ENCODE measurements at places on chromosomes 7 and 10.
A peak's percentile ranks its signal among the peaks of the same experiment; 100 is the strongest.

- DNase-seq = peak; percentile 4
These were observed 141.2 kb downstream of the MLLT10 start for GRCh38 chr10:21675157-21675796.

DNA sequence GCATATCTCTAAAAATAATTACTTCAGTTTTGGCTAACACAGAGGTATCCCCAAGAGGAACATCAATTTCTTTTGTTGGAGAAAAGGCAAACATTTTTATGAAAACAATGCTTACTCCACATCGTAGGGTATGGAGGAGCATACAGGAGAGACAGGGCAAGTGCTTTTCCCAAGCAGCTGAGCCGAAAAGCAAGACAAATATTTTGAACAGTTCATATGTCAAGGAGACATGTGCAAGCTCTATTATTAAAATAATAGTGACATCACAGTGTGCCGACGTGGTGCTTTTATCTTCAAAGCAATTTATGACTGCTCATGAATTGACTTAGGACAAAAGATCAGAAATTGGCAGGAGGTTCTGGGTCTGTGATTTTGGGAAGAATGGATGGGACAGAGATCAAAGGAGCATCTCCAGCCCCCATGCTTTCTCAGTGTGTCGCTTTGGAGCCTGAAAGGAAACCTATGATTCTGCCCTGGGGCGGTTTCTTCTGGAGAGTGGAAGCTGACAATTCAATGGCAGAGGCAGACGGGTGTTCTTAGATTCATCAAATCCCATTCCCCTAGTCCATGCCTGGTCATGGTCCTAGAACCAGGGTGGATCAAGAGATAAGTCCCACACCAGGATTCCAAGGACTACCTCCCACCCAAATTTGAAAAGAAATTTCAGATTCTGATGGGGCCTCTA lies 97.1 kb downstream of the JCAD start:
- no peak for DNase-seq

- no peak for DNase-seq
These were observed 233.8 kb downstream of the C7orf25 start for GRCh38 chr7:42677751-42678699.

GRCh38 chr7:157011333-157012112 lies 1.1 kb upstream of the MNX1 start:
- DNase-seq = no peak

GRCh38 chr10:102769375-102770107 lies 25.8 kb downstream of the WBP1L start:
- no peak for DNase-seq

DNA sequence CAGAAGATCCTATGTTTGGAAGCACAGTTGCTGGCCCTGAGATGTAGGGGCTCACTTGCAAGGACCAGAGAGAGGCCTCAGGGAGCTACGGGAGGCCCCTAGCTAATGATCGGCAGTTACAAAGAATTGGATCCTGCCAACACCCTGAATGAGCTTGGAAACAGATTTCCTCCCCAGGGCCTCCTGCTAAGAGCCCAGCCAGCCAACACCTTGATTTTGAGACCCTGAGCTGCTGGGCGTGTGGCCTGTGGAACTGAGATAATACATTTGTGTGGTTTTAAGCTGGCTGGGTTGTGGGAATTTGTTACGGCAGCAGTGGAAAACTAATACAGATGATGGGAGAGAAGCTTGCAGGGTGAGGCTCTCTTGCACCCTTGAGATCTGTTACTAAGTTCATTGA lies 3.9 kb downstream of the DOCK1 start:
- DNase-seq = no peak

- DNase-seq = no peak
These were observed 35.5 kb upstream of the DGKI start for GRCh38 chr7:137882261-137882668.

- no peak for DNase-seq
These were observed 213.6 kb upstream of the TBX20 start for GRCh38 chr7:35467456-35467978.

GRCh38 chr7:41163991-41164390 lies 538.9 kb downstream of the INHBA start:
- DNase-seq = no peak

DNA sequence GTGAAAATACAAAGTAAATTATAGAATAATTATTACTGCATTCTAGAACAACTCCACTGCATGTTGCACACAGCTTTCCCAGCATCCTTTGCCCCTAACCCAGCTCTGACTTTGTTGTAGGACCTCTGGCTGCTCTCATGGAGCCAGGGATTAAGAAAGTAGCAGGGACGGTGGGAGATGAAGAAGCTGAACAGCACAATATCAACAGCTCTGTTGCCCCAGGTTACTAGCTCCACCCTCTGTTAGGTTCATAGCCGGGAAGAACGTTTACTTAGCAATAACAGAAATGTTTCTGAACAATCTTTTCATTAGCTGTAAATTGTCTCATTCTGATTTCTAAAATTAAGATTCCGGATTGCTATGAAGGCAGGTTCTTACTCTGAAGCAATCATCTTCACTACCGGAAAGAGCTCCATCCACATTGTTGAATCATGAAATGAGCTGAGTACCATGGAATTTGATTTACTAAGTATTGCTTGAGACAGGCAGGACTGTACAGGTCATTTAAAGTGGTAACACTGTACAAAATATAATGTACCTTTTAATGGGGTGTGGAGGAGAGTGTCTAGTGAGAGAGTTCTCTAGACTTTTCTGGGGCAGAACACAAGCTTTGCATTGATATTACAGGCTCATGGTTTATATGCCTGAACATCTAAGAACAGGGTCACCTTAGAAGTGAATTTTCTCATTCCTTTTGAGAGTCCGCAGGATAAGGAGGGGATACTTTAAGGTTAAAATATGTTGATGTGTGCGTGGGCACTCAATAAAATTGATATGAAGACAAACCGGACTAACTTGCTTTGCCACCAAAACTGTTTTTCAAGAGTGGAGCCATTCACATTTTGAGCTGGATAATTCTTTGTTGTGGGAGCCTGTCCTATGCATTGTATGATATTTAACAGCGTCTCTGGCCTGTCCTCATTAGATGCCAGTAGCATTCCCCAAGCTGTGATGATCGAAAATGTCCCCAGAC lies 20.8 kb upstream of the RAB18 start:
- no peak for DNase-seq

DNA sequence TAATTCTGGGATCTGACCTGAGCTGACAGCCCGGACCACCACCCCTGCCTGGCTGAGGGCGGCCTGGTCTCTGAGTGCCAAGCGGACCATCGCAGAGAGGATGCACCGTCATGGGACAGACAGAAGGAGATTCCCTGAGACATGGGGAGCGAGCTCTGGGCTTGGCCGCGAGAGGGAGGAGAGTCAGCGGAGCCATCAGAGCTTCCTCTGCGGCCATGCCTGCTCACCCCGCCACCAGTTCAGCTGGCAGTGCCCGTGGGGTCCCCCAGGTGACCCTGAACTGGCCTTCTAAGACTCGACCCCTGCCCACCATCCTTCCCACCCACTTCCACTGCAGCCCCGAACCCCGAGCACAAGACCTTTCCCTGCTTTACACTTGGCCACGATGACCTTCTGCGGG lies 152.8 kb downstream of the TCERG1L start:
- no peak for DNase-seq

DNA sequence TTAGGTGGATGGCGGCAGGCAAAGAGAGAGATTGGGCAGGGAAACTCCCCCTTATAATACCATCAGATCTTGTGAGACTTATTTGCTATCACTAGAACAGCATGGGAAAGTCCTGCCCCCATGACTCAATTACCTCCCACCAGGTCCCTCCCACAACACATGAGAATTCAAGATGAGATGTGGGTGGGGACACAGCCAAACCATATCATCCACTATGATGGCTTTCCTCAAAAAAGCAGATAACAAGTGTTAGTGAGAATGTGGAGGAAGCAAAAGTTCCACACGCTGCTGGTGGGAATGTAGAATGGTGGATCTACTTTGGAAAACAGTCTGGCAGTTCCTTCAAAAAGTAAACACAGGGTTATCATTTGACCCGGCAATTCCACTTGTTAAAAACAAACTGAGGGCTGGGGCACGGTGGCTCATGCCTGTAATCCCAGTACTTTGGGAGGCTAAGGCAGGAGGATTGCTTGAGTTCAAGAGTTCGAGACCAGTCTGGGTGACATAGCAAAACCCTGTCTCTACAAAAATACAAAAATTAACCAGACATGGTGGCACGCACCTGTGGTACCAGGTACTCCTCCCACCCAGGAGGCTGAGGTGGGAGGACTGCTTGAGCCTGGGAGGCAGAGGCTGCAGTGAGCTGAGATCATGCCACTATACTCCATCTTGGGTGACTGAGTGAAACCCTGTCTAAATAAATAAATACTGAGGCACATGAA lies 161.4 kb upstream of the EEPD1 start:
- DNase-seq = no peak

DNA sequence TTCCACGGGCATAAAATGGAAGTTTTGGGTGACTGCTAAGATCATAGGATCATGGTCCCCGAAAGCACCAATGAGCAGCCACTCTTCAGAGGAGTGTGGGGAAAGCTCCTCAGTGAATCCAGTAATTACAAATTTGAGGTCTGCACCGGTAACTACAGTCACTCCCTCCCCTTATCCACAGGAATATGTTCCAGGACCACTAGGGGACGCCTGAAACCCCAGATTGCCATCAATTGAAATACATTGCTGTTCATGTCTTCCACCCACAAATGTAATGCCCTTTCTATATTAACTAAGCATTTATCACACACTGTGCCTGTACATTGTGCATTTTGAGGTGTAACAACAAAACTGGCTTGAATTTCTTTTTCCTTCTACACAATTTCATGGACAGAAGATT lies 447.9 kb upstream of the PFKP start:
- DNase-seq = no peak

GRCh38 chr10:50512743-50513416 lies 110.9 kb downstream of the SGMS1 start:
- no peak for DNase-seq

DNA sequence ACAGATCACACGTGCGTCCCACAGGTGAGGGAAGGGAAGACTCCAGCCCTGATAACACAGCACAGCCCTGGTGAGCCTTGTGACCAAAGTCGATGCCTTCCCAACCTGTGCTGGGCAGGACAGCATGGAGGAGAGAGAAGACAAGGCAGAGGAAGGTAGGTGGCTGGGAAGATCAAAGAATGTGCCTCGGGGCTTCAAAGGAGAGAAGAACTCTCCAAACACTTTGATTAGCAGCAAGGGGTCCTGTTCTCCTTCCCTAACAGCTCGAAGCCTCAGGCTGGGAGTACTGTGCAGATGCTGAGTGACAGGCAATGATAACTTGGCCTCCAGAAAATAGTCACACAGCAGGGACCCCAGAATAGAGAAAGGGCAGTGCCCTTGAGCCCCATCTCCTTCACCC lies 288.5 kb downstream of the TCERG1L start:
- no peak for DNase-seq

- DNase-seq = no peak
These were observed 817.5 kb downstream of the NXPH1 start for GRCh38 chr7:9250876-9251275.

GRCh38 chr10:119654540-119654939 lies 3.4 kb downstream of the BAG3 start:
- no peak for DNase-seq

DNA sequence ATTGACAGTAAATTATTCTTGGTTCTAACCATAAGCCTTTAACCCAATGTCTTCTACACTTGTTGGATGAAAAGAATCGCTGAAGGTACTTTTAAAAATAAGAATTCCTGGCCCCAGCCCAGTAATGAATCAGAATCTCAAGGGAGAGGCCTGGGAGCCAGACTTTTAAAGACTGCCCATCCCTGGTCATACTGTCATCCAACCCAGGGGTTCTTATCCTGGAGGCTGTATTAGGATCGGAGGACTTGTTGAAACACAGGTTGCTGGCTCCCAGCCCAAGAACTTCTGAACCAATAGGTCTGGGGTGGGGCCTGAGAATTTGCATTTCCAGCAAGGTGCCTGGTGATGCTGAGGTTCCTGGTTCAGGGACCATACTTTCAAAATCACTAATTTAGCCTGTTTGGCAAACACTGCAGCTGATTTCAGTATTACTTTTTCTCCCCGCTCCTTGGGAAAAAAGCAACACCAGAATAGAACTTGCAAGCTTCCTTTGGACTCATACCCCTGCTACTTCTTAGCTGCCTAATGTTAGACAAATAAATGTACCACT lies 79.5 kb upstream of the FAM133B start:
- no peak for DNase-seq

DNA sequence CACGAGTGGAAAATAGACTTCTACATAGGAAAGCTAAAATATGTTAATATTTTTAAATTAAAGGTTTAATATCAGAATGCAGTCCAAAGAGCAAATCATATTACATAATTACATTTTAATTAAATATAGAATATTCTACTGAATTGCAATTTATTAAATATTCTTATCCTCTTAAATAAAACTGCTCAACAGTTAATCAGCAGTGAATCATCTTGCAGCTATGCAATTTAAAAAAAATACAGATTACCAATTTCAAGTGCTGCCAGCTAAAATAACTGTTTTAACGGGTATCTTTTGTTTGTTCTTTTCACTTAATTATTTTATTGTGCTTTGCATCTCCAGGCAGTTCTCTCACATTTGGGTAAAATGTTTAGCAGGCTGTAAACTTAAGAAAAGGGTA lies 82.2 kb downstream of the ZNRF2 start:
- DNase-seq = no peak

DNA sequence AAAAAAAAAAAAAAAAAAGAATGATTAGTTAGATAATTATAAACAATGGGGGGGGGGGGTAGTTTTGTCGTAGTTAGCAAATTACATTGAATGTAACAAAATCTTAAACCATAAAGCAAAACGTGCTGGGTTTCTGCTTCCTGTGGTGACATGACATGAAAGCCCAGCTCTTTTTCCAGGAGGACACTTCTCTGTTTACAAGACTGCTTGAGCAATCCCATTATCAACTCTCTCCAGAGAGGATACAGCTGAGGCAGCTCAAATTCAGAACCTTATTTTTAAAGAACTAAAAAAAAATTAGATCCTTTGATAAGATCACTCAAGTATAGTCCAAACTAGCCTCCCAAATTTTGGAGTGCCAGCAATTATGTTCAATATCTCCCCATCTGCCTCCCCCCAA lies 58.6 kb downstream of the ADRB1 start:
- no peak for DNase-seq

DNA sequence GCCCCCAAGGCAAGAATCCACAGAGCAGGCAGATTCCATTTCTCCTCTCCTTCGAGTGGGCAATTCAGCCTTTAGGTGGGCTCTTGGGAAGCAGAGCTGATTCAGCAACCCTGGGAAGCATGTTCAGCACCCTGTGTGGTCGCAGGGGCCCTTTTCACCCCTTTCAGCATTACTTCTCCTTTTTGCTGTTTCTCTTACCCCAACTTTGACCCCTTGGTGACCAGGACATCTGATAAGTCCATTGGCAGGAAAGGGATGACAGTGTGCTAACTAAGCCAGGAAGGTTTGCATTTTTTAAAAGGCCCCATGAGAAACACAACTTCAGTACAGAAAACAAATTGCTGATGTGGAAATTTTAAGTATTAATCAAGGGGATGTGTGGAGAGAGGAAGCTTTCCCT lies 283.7 kb upstream of the NRP1 start:
- DNase-seq = no peak
